Foreskin fibroblast (primary cell): ENCODE measurements at places on chromosomes 1 and 21.
A peak's percentile ranks its signal among the peaks of the same experiment; 100 is the strongest.

DNA sequence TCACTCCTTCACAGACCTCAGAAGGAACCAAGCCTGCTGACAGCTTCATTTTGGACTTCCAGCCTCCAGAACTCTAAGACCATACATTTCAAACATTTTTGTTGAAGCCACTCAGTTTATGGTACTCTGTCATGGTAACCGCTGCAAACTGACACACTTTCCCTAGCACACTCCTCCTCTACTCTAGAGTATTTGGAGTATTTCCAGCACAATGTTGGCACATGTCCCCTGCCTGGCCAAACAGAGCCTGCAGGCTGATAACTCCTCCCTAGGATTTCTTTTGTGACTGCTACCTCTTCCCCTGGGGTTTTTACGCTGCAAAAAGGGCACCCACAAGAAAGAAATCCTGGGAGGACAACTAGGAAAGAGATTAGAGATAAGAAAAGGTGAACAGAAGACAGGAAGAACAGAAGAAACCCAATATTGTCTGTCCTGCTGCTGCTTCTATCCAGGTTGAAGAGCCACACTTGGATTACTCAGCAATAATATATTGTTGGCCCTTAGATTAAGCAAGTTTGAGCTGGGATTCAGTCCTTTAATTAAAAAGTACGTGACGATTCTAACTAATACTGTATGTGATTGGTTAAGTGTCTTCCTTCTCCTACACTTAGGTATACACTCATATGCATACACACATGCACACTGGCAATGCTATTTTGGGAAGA lies 844.1 kb downstream of the LTN1 start:
- DNase-seq: peak; percentile 16

DNA sequence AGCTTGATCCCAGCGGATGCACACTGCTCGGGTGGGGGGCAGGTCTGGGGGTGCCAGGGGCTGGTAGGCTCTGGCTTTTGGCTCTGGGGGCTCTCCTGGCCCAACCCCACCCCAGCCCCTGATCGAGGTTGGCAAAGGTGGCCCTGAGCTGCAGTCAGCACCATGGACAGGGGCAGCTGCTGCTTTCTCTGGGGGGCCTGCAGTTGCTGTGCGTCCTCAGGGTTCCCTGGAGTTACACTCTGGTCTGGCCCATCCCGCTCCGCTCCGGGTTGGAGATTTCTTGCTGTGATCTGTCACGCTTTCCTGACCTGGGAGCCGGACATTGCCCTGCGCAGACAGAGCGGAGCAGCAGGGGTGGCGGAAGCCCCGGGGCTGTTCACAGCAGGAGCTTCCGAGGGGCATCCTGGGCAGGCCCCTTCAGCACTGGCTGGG lies 8.0 kb upstream of the PLCH2 start:
- peak; percentile 62 for DNase-seq

DNA sequence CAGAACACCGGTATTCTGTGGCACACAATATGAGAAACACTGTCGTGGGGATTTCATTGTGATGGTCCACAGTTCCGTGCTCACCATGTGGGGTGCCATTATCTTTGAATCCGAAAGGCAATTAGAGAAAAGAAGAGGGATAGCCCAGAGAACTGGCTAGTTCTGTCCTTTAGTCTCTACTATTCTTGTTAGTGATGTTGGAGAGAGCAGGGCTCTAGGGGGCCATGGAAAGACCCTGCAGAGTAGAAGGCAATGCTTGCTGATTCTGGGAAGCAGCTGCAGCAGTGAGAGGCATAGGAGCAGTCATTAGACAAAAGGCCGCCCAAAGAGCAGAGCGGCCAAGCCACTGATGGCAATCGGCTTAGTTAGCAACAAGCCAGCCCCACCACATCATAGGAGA lies 146.3 kb downstream of the TSEN15 start:
- DNase-seq: no peak

DNA sequence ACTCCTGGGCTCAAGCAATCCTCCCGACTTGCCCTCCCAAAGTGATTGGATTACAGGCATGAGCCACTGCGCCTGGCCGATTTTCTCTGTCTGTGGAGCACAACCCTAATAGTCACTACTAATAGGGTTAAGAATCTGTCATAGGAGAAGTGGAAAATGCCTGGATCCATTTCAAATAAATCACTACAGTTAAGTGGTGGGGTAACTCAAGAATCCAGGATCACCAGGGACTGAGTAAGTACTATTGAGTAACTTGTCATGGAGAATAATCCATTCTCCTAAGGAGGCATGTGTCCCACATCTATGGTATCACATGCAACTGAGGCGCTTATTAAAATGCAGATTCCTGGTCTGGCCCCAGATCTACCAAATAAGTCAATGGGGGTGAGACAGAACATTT lies 53.2 kb downstream of the OPTC start:
- DNase-seq: peak; percentile 73

GRCh38 chr1:206725109-206725963 lies 40.6 kb downstream of the MAPKAPK2 start:
- DNase-seq: peak; percentile 29

- no peak for DNase-seq
These were observed 32.2 kb downstream of the AIDA start for GRCh38 chr1:222680080-222680479.
